Osteoblast (primary cell): ENCODE measurements at places on chromosomes 7 and 10.

DNA sequence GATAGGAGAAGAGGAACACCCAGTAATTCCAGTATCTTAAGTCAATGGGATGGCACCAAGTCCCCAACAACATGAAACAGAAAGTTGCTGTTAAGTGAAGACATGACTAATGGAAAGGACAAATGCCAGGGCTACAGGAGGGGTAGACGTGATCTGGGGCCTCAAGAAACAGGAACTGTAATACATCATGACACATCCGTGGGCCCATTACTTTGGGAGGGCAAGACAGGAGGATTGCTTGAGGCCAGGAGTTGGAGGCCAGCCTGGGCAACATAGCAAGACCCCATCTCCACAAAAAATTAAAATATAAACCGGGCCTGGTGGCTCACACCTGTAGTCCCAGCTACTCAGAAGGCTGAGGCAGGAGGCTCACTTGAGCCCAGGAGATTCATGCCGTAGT, 408.6 kb upstream of the PRKCQ start:
- H3K27me3 ChIP-seq, result no peaks in the 10 kb centered on the region
- no peaks in the 10 kb centered on the region for H3K4me1 ChIP-seq
- no peak overlapping the region for H3K4me3 ChIP-seq

DNA sequence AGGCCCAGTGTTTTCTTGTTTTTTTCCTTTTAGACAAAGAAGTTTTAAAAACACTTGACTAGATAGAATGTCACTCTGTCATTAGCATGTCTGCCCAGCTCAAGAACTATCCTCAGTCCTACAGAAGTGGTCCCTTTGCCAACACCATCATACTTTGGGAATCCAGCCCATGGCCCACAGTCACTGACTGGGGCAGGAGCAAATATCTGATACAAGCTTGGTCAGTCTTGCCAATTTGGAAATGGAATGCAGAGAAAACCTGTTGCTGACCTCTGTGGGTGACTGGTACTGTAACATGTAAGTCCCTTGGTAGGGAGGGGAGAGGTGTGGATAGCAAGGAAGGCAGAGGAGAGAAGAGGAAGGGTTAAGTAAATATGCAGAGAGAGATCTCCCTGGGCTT, 47.8 kb downstream of the IPMK start:
- H3K36me3 ChIP-seq, result no peaks in the 10 kb centered on the region
- no peak for DNase-seq
- peaks cover 26% of the 10 kb centered on the region for H3K4me1 ChIP-seq
- no peaks in the 10 kb centered on the region for H3K27me3 ChIP-seq
- H3K4me3 ChIP-seq, result no peak overlapping the region

GRCh38 chr7:1193593-1194424, 33.8 kb upstream of the ZFAND2A start:
- H3K27ac ChIP-seq, result no peak overlapping the region
- H3K27me3 ChIP-seq, result no peaks in the 10 kb centered on the region
- H3K4me1 ChIP-seq, result peaks cover 12% of the 10 kb centered on the region
- peak; percentile 94 for DNase-seq
- no peaks in the 10 kb centered on the region for H3K36me3 ChIP-seq

GRCh38 chr10:8037199-8037801, 17.2 kb upstream of the GATA3 start:
- no peak for DNase-seq
- H3K27ac ChIP-seq, result no peak overlapping the region
- H3K36me3 ChIP-seq, result no peaks in the 10 kb centered on the region
- H3K27me3 ChIP-seq, result peaks cover 95% of the 10 kb centered on the region
- no peaks in the 10 kb centered on the region for H3K4me1 ChIP-seq
- no peak overlapping the region for H3K4me3 ChIP-seq

GRCh38 chr7:123754271-123754871, 5.6 kb upstream of the WASL start:
- H3K36me3 ChIP-seq, result no peaks in the 10 kb centered on the region
- DNase-seq, result no peak
